ENCODE measurements at places on chromosomes 12 and 14.

DNA sequence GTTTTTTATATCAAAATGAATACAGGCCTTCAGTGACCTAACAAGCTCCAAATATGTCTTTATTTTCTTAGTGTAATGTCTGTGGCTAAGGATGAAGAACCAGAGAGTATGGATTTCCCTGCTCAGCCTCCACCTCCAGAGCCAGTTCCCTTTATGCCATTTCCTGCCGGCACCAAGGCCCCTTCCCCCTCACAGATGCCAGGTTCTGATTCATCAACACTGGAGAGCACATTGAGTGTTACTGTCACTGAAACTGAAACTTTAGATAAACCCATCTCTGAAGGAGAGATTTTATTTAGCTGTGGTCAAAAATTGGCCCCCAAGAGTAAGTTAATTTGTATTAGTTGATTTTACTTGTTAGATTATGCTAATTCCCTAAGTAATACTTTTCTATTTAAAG is 61.0 kb downstream of the KIAA0586 start:
- no peak for DNase-seq

DNA sequence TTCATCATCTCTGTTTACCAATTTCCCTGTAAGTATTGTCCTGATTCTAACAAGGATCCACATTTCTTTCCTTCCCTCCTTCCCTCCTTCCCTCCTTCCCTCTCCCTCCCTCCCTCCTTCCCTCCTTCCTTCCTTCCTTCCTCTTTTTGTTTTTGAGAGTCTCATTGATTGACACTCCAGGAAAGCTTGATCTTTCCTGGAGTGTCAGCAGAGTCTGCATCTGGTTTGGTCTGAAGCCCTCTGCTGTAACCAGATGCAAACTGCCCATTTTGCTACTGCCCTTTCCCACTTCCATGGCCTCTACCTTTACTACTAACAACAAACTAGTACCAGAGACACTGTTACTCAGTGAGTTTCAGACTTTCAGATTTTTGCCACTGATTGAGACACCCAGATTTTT is 14.4 kb upstream of the OR6C65 start:
- no peak for DNase-seq

DNA sequence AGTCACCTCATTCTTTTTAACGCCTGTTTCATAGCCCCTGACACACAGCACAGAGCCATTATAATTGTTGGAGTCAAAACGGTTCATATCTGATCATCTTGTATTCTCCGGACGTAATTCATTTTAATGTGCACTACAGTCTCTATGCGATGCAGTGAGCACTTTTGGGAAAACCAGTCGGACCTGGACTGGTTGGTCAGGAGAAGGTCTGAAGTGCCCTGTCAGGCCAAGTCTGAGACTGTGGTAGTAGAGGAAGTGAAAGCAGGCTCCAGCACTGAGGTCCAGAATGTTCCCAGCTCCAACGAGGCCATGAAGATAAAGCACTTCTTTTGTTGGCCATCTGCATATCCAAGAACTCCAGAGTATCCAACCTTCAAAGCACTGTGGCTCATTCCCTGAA is 117.1 kb upstream of the NCOR2 start:
- DNase-seq: no peak

DNA sequence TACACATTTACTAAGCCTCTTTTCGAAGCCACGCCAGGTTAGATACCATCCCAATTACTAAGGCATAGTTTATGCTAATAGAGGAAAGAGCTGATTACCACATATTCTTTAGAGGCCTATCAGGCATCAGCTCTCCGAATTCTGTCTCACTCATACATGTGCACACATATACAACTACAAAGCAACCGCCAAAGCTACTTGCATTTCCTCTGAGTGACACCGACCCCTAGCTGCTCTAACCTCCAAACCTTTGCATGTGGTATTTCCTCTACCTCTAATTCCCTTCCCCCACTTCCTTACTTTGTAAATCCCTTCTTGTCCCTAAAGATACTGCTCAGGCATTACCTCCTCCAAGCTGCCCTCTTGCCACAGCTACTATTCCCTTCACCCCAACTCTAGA is 107.2 kb downstream of the DUSP6 start:
- no peak for DNase-seq

DNA sequence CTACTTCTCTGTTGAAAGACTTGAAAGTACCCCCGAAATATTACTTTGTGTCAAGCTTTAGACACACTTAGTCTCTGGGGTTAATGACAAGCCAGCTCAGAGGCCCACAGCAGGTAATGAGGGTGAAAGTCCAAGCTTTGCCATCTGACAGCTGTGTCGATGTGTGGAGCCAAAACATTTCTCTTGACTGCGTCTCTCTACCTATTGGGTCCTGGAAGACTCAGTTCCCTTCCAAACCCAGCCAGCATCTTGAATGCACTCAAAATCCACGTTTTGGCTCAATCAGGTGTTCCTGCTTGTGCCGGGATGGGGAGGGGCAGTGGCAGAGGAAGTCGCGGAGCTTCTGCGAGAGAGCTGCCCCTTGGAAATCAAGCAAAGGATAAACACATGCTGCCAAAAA is 3.2 kb downstream of the PLXNC1 start:
- no peak for DNase-seq

DNA sequence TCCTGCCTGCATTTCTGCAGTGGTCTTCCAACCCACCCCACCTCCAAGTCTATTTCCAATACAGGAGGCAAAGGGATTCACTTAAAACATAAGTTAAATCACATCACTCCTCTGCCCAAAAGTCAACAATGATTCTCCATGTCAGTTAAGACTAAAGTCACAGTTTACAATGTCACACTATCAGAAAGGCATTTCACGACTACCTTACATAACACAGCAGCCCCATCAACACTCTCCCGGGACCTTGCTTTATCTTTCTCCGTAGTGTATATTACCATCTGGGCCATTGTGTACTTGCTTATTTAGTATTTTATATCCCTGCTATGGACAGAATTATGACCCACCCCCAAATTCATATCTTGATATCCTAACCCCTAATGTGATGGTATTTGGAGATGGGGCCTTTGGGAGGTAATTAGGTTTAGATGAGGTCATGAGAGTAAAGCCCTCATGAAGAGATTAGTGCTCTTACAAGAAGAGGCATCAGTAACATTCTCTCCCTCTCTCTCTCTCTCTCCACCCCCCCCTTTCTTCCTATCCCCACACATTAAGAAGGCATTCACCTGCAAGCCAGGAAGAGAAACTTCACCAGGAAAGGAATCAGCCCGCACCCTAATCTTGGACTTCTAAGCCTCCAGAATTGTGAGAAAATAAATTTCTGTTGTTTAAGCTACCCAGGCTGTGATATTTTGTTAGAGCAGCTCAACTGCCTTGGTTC is 112.7 kb downstream of the GXYLT1 start:
- no peak for DNase-seq

DNA sequence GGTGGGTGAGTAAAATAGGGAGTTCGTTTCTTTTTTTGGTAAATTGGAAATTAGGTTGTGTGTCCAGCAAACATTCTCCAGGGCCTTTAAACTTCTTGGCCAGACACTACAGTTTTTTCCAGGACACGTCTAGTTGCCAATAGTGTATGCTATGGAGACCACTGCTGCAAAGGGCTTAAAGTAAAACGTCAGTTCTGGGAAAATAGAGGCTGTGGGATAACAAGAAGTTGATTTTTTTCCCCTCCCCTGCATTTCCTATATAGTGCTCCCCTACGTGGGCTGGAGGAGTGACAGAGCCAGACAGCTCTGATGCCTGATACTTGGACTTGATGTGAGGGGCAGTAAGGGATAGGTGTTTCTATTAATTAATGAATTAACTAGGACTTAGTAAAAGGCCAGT is 2.4 kb downstream of the ACVR1B start:
- no peak for DNase-seq

GRCh38 chr14:27410981-27411380 is 813.1 kb upstream of the NOVA1 start:
- DNase-seq: no peak

DNA sequence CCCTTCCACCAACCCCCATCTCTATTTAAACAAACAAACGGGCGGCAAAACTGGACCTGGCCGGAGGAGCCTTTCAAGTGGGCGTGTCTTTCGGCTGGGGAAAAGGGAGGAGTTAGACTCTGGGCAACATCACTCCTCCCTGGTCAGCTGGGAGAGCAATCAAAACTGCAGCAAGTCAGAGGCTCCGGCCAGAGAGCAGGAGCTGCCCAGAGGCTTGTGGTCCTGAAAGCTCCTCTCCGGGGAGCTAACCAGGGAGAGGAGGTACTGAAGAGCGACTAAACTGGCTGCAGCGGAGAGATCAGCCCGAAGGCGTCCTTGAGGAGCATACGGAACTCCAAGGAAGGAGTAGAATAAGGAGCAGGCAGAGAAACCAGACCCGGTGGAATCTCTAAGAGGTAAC is at the start of gene NEUROD4:
TSS of gene NEUROD4 (plus strand) at position 191 of the 400 bp plus-strand sequence. CDS start 6,466 bp downstream, outside the sequence.
- DNase-seq: peak; percentile 21

GRCh38 chr12:82015623-82016347 is 256.6 kb upstream of the PPFIA2 start:
- no peak for DNase-seq

DNA sequence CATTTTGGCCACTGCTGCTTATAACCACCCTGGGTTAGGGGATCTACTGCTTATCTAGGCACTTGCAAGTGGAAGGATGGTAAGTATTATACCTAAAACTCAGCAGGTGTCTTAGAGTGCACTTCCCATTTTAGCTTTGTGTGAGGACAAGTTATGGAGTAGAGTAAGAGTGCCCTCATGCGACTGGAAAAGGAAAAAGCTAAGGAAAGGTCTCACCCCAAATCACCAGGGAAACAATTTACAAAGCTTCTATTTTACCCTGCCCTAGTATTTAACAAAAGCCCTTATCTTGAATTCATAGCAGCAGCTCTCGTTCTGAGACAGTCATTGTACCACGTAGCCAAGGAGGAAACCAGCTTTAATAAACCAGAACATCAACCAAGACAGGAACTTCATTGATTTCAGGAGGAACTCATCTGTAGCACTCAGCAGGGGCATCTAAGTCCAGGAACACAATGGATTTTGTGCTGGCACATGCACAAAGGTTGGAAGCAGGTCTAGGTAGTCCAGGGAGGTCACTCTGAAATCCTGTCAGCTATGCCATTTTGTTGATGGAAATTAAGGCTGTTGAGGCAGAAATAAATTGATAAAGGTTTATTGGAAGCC is 2.9 kb downstream of the RDH12 start:
- DNase-seq: peak; percentile 19

- no peak for DNase-seq
Observed at GRCh38 chr14:55274751-55275150, 3.5 kb downstream of the FBXO34 start.

- no peak for DNase-seq
Observed at GRCh38 chr12:68178774-68179439, 19.4 kb upstream of the IFNG start.

DNA sequence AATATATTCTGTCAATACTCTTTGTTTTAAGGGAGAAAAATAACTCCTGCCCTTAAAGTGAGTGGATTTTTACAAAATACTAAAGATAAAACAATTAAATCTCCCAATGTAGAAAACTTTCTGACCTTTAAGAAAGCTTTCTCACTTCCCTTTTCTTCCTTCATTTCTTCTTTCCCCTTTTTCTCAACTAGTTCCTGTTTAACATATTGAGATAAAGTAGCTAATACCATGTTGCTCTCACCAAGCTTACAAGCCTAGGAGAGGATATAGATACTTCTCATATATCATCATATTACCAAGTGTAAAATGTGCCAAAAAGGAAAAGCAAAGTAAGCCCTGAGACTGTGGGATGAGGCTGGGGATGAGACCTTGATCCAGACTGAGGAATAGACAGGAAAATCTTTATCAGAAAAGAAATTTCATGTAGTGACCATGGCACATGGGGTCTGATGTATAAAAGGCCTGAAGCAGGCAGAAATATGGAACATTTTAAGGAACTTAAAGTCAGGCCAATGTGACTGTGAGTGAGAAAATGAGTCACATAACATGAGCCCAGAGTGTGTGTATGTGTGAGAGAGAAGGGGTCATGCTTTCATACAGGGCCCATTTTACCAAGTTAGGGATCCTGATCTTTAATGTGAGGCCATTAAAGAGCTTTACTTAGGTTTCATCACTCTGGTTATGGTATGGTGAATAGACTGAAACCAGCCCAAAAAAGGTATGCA is 1.6 kb upstream of the RPL10L start:
- DNase-seq: no peak

DNA sequence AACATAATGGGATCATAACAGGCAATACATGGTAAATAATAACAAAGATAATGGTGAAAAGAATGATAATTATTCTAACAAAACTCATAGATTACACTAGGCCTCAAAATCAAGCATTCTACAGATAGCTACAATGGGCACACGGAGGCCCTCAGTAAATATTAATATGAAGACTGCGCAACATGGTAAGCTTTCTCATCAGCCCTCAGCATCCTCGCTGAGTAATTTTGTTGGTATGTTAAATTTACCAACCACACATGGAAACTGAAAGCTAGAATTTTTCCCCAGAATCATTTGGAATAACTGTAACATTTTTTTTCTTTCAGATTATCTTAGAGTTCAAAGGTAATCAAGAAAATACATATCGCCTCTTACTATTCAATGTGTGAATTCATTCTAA is 74.2 kb upstream of the PYGL start:
- DNase-seq: no peak

GRCh38 chr14:90831821-90832220 is 15.6 kb upstream of the TTC7B start:
- no peak for DNase-seq

GRCh38 chr14:98103705-98104104 is 1168.3 kb downstream of the BCL11B start:
- no peak for DNase-seq
